Activated CD8-positive, alpha-beta memory T cell treated with anti-CD3 and anti-CD28 coated beads, Interleukin-2, amount 10 ng/mL, durations not matched to agents 7 days and 5 days (primary cell): ENCODE measurements at places on chromosomes 6 and 20. TPM values are rescaled to one million over a fixed set of nuclear protein-coding genes. Genes with fewer than 3 reads are reported as not detected.

The FAM83D gene
- total RNA-seq: 28.4 TPM

The PGC gene
- total RNA-seq: not detected

The NTSR1 gene
- not detected for total RNA-seq

The PTK6 gene
- 0.21 TPM for total RNA-seq

The FOXF2 gene
- not detected for total RNA-seq

The GRM4 gene
- not detected for total RNA-seq

The WTAP gene
- total RNA-seq: 103 TPM

The LAMA4 gene
- not detected for total RNA-seq

The GPX5 gene
- total RNA-seq: not detected

The ZSCAN23 gene
- 0.44 TPM for total RNA-seq

The EYA4 gene
- total RNA-seq: not detected

The LPIN3 gene
- 0.37 TPM for total RNA-seq

The CHRNA4 gene
- total RNA-seq: not detected

The SH3BGRL2 gene
- 0.42 TPM for total RNA-seq

The CITED2 gene
- 107 TPM for total RNA-seq

The MTFR2 gene
- 31.8 TPM for total RNA-seq

The SMLR1 gene
- not detected for total RNA-seq

The FRK gene
- total RNA-seq: 0.09 TPM

The SCGN gene
- total RNA-seq: not detected

The PTK7 gene
- total RNA-seq: 0.85 TPM

The NCOA7 gene
- total RNA-seq: 46.9 TPM

The DLL1 gene
- total RNA-seq: 1.2 TPM

The NRSN1 gene
- total RNA-seq: not detected

The BMP7 gene
- not detected for total RNA-seq

The PBOV1 gene
- not detected for total RNA-seq

The GMPR gene
- total RNA-seq: 13.1 TPM

The PHACTR1 gene
- 0.73 TPM for total RNA-seq

The CDH26 gene
- 1.5 TPM for total RNA-seq

The AGER gene
- 22.0 TPM for total RNA-seq

The TPD52L1 gene
- total RNA-seq: not detected

The MOG gene
- not detected for total RNA-seq

The HTR1B gene
- total RNA-seq: not detected

The TAB2 gene
- 138 TPM for total RNA-seq

The SIRPA gene
- not detected for total RNA-seq
